EL (cell line): ENCODE measurements at places on chromosomes 3 and 15.

GRCh38 chr3:72188536-72188935 lies 403.6 kb upstream of the PROK2 start:
- DNase-seq: no peak

- no peak for DNase-seq
These were observed 21.0 kb upstream of the ATG7 start for GRCh38 chr3:11250902-11251806.

GRCh38 chr3:56758539-56758981 lies 43.2 kb downstream of the ARHGEF3 start:
- peak; percentile 77 for DNase-seq

- peak; percentile 83 for DNase-seq
These were observed 14.1 kb downstream of the ANAPC13 start for GRCh38 chr3:134471521-134472193.

- no peak for DNase-seq
These were observed 327.2 kb upstream of the CHRM5 start for GRCh38 chr15:33641069-33641468.

DNA sequence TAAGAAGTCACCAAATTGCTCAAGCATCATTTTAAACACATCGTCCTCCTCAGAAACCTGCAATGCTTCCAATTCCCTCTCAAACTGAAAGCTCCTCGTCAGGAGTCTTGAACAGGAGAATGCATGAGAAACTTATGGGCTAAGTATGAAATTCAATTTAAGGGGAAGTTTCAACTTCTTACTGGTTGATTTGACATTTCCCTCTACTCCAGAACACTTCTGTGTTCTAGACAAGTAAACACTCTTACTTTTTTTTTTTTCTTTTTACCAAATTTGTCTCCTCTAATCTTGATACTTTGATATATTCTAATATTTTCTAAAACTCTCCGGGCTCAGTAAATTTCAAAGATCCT lies 181.7 kb downstream of the RSL24D1 start:
- no peak for DNase-seq

- peak; percentile 33 for DNase-seq
These were observed 665.4 kb upstream of the CBLB start for GRCh38 chr3:106534206-106534605.

GRCh38 chr3:55923207-55923606 lies 436.1 kb upstream of the WNT5A start:
- DNase-seq: no peak

GRCh38 chr3:45321607-45322391 lies 66.6 kb upstream of the LARS2 start:
- DNase-seq: no peak

DNA sequence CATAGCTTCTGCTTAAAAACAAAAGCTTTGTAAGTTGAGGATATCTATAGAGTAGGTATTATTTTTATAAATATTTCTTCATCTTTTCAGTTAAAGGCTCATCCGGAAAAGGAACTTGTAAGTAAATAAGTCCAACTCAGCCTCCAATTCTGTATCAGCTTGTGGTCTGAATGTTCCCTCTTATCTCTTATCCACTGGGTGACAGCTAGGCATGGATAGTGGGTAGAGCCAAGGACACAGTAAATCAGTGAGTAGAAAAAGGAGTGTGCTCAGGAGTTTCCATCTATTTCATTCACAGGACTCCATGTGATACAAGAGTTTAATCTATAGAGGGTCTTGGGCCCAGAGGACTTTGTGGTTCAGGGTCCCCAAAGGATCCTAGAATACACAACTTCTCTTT lies 50.9 kb downstream of the FRMD5 start:
- no peak for DNase-seq
